ENCODE measurements at places on chromosomes 1 and 21.

- no peak for DNase-seq
Measured at GRCh38 chr1:55311057-55311641, 96.0 kb upstream of the USP24 start.

DNA sequence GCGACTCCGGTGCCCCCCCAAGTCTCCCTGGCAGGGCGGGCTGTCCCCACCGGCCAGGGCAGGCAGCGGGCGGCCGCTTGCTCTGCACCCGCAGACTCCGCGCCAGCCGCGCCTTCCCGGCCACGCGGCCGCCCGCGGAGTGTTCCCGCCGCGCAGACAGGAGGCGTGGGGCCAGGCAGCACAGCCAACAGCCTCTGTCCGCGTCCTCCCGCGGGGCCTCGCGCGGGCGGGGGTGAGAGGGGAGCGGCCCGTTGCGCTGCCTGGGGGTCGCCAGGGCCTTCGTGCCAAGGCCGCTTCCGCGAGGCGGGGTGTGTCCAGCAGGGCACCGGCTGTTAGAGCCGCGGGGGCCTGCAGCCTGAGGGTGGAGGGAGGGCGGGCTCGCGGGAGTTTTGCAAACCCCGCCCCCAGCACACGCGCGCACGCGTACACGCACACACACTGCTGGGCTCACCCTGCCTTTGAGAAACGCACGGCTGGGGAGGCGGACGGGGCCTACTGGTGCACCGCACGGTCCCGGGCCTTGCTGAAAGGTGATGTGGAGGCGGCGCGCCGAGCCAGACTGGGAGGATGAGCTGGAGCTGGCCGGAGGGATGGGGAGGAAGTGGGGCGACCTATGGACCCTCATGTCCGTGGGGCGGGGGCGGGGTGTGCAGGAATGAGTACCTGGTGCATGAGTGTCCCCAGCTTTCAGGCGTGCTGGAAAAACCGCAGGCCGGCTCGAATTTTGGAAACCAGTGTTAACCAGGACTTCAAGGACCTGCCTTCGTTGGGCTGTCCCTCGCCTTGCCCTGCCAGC is 41.5 kb downstream of the KIAA1614 start:
- peak; percentile 48 for DNase-seq

DNA sequence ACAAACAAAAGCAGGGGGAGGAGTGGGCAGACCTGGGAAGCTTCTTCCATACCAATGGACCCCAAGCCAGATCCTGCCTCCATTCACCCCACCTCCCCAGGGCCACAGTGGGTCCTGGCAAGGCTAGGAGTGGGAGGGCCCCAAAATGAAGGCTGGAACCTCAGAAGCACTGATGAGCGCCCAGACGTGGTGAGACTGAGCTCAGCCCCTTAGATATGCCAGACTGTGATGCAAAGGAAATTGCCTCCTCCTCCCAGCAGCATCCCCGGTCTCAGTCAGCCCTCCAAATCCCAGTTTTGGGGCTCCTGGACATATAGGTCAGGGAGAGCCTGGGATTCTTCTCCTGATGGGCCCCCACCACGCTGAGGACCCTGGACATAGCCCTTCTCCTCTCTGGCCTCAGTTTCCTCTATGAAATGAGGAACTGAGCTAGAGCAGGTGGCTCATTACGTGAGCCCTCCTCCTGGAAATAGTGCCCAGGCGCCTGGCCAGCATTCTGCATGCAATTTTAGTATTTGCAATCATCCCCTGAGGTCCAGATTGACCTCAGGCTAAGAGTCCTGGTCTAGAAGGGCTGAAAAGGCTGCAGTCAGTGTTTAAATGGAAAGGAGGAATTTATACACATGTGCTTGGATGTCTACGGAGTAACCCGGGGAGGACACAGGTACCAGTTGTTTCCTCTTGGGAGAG is 33.5 kb downstream of the RHBG start:
- DNase-seq = no peak

- no peak for DNase-seq
Measured at GRCh38 chr21:32842146-32842545, 70.6 kb upstream of the PAXBP1 start.

GRCh38 chr1:44037154-44037553 is 5.9 kb upstream of the SLC6A9 start:
- DNase-seq = no peak

DNA sequence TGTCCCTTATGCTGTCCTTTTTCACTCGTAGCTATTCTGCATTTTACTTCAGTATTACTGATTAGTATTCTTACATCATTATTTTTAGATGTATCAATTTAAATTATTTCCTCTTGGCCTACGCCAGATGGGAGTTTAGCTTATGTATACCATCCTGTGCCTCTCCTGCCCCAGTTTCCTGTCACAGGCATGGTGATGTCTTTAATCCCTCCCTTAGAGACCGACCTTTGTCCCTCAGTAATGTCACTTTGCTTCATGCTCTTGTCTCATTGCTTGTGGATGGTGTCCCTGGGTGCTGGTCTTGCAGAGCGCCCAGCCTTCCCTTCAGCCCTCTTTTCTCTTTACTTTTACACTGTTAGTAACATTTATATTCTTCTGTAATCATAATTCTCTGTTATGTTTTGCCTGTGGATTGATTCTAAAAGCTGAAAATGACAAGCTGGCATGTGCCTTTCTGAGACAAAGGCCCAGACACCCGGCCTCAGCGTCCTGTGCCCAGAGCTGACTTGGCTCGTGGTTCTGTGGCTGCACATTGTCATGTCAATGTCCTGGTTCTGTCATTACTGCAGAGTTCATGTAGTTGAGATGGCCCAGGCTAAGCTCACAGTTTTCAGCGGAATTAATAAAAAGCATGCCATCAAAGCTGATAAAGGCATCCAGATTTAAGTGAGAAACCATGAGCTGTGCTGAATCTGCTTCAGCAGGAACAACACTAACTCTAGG is 100.7 kb downstream of the MTR start:
- DNase-seq = no peak

- no peak for DNase-seq
Measured at GRCh38 chr1:204988196-204988595, 54.8 kb upstream of the CNTN2 start.

GRCh38 chr1:109877317-109877771 is 33.3 kb upstream of the CSF1 start:
- no peak for DNase-seq

GRCh38 chr1:74771913-74772515 is 39.1 kb downstream of the TYW3 start:
- no peak for DNase-seq

- DNase-seq = no peak
Measured at GRCh38 chr1:19057784-19058475, 101.5 kb upstream of the IFFO2 start.

DNA sequence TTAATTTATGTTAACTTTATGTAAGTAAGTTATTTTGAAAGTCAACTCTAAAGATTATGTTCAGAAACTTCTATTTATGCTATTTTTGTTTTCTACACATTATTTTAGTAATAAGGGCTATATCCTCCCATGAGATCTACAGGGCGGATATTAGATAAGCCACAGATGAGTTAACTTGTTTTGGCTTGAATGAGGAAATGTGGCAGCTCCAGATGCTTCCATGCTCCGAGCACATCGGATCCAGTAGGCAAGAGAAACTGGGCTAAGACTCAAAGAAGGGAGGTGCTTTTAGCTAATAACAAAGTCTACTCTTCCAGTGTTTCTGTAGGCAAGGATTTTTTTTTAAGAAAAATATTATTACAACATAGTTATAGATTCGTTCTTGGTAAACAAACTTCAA is 20.0 kb upstream of the LAMC1 start:
- no peak for DNase-seq

- no peak for DNase-seq
Measured at GRCh38 chr1:9767964-9768668, 55.6 kb downstream of the CLSTN1 start.

- DNase-seq = no peak
Measured at GRCh38 chr1:222306512-222306911, 241.4 kb downstream of the HHIPL2 start.

DNA sequence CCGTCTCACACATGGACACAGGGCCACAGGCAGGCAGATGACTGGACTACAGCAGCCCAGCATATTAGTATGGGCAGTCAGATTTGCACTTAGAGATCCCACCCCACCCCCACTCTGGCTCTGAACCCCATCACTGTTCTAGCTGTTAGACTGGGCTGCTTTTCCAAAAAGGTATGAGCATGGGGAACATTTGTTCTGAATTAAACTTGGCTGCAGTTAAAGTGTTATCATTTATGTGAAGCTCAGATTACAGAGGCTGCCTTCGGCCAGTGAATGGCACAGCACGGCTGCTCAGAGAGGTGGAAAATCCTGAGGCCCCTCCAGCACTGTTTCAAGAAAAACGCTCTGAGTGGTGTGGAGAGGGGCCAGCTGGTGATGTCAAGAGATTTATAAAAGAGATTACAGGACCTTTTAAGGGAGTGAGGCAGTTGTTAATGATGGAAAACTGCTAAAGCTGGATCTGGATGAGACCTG is 6.9 kb upstream of the NOS1AP start:
- no peak for DNase-seq

DNA sequence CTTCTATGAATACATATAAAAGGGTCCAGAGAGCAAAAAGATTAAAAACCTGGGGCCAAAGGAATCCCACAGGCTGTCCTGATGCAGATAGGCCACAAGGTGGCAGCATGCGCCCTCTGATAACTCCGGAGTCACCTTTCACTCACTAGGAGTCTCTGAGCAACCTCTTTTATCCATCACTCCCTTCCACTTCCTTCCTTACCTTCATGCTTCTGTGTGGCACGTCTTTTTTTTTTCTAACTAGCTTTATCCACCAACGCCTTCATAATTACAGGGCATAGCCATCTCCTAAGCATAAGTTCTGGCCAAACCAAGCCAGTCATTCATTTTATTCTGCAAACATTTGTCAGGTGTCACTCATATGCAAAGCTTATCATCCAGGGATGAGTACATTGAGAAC is 3.9 kb upstream of the PGLYRP4 start:
- peak; percentile 52 for DNase-seq

DNA sequence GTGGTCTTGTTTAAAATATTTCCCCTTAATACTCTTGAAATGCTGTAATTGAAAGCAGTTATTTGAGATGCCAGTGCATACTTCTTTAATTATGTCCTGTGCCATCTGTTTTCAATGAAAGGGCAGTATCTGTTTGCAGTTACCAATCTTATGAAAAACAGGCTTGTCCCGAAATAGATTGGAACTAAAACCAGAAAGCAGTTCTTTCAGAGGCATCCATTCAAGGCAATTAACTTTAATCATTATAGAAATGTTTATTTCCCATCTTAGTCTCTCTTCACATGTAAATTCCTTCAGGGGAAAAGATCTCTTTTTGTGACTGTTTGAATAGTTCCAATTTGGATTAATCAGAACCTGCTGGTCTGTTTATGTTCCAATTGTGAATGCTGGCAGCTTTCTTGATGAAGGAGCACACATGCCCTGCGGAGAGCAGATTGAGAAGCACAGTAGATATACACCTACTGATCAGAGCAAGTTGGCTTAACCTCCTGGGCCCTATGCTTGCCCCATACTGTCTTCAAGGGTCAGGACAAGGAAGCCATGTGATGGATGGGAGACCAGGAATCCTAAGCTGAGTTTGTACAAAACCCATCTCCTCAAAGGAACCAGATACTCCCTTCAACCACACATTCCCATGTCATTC is 41.6 kb upstream of the MROH9 start:
- no peak for DNase-seq

GRCh38 chr1:54006508-54006907 is 11.5 kb downstream of the LDLRAD1 start:
- no peak for DNase-seq

GRCh38 chr1:156590326-156591180 is 1.0 kb upstream of the NAXE start:
- DNase-seq = no peak

DNA sequence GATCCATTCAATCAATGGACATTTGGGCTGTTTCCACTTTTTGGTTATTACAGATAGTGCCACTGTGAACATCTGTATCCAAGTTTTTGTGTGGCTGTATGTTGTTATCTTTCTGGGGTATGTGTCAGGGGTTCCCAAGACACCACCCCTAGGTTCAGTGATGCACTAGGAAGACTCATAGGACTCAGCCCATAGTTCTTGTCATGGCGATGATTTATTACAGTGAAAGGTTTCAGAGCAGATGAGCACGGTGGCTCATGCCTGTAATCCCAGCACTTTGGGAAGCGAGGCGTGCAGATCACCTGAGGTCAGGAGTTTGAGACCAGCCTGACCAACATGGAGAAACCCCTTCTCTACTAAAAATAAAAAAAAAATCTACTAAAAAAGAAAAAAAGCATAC is 64.1 kb downstream of the MAN1C1 start:
- DNase-seq = no peak

DNA sequence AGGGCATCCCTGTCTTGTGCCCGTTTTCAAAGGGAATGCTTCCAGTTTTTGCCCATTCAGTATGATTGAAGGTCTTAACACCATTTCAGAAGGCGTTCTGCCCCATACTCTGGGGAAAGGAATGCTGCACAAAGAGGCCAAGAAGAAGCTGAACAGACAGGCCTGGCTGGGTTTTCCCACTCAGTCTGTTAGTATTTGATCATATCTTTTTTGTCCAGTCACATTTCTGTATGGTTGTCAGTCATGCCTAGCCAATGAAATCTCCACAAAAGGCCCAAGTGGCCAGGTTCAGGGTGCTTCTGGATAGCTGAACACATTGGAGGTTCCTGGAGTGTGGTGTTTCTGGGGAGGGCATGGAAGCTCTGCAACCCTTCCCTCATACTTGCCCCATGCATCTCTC is 72.1 kb downstream of the NEK7 start:
- DNase-seq = no peak

DNA sequence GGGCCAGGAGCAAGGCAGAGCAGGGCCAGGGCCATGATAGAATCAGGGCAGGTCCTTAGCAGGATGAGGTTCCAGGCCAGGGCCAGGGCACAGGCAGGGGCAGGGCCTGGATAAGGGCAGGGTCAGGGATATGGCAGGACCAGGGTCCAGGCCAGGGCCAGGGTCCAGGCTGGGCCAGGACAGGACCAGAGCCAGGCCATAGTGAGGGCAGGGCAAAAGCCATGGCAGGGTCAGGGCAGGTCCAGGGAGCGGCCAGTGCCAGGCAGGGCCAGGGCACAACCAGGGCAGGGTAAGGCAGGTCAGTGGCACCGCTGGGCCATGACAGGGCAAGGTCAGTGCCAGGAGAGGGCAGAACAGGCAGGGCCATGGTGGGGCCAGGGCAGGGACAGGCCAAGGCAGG is 152.2 kb downstream of the LIPI start:
- DNase-seq = no peak

- no peak for DNase-seq
Measured at GRCh38 chr1:2194319-2194897, at the start of gene FAAP20. FAAP20 (minus strand) TSS chr1:2194772; CDS start chr1:2194749, 23 bp downstream.
